ENCODE measurements at places on chromosomes 2 and 18. TPM values are rescaled to one million over a fixed set of nuclear protein-coding genes. Genes with fewer than 3 reads are reported as not detected.

DSC3 gene
- 0.33 TPM for total RNA-seq

EMILIN2 gene
- total RNA-seq = 17.9 TPM

NMS gene
- total RNA-seq = not detected

PARD3B gene
- 27.0 TPM for total RNA-seq

DSG1 gene
- not detected for total RNA-seq

DSC2 gene
- total RNA-seq = 7.0 TPM

TLX2 gene
- total RNA-seq = not detected

SPATA3 gene
- 0.54 TPM for total RNA-seq

ATP5MC3 gene
- total RNA-seq = 71.0 TPM

IGFBP2 gene
- 45.0 TPM for total RNA-seq

OR6B2 gene
- total RNA-seq = not detected

GNAL gene
- total RNA-seq = 22.8 TPM

RTP5 gene
- 0.13 TPM for total RNA-seq

COBLL1 gene
- 90.8 TPM for total RNA-seq

PIEZO2 gene
- 5.8 TPM for total RNA-seq

FOSL2 gene
- 85.1 TPM for total RNA-seq

APCDD1 gene
- 13.5 TPM for total RNA-seq

SERPINB10 gene
- not detected for total RNA-seq

KCNS3 gene
- 7.8 TPM for total RNA-seq

IL36RN gene
- total RNA-seq = not detected

RIT2 gene
- not detected for total RNA-seq

DSG3 gene
- total RNA-seq = not detected

FAM168B gene
- 151 TPM for total RNA-seq

ANKRD12 gene
- total RNA-seq = 93.8 TPM

ERBB4 gene
- 5.5 TPM for total RNA-seq

GALNT5 gene
- not detected for total RNA-seq

MEP1B gene
- total RNA-seq = not detected

EGR4 gene
- total RNA-seq = not detected

Measured in thyroid gland (tissue), 4 donors.